Panc1 (cell line): ENCODE measurements at places on chromosomes 16 and 17. TPM values are rescaled to one million over a fixed set of nuclear protein-coding genes. Genes with fewer than 3 reads are reported as not detected.
A peak's percentile ranks its signal among the peaks of the same experiment; 100 is the strongest.

Gene CSH2
- not detected for total RNA-seq

DNA sequence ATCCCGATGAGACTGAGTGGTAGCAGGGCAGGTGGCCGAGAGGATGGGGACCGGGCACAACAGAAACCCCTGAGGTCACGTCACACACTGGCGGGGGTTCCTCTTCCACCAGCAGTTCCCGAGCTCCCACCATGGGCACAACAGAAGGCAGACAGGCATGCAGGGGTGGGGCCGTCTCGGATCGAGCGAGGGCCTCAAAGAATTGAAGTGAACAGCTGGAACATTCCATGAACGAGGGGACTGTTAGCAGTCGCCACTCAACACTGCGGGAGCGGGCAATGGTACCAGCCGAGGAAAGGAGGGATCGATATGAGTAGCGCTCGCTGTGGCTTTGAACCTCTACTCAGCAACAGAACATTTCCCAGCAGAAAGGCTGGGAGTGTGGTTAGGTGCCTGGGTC lies 5.3 kb downstream of the CEP131 start:
- H3K27ac ChIP-seq, result no peak overlapping the region
- DNase-seq, result no peak
- no peaks in the 10 kb centered on the region for H3K27me3 ChIP-seq
- H3K36me3 ChIP-seq, result no peaks in the 10 kb centered on the region

DNA sequence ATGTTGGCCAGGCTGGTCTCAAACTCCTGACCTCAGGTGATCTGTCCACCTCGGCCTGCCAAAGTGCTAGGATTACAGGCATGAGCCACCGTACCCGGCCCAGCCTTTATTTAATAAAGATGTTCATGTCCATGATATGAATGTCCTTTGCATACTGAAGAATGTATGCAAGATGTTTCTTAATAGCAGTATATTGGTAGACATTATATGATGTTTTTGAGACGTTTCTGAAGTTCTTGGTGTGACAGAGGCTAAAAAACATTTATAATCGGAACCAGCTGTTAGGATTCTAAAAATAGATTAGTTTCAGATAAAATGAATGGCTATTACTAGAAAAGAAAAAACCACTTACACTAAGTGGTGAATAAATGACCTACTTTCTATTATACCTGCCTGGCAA lies 11.8 kb downstream of the PDZD9 start:
- no peak for DNase-seq
- H3K4me3 ChIP-seq, result no peak overlapping the region
- no peaks in the 10 kb centered on the region for H3K4me1 ChIP-seq
- no peaks in the 10 kb centered on the region for H3K27me3 ChIP-seq
- peaks cover under 1% of the 10 kb centered on the region; the same call in 1 of the 2 replicates for H3K36me3 ChIP-seq
- no peak overlapping the region for H3K27ac ChIP-seq

- no peaks in the 10 kb centered on the region for H3K27me3 ChIP-seq
- no peaks in the 10 kb centered on the region for H3K36me3 ChIP-seq
- no peak overlapping the region for H3K27ac ChIP-seq
Observed at GRCh38 chr17:2805961-2806360, 9.7 kb downstream of the RAP1GAP2 start.

DNA sequence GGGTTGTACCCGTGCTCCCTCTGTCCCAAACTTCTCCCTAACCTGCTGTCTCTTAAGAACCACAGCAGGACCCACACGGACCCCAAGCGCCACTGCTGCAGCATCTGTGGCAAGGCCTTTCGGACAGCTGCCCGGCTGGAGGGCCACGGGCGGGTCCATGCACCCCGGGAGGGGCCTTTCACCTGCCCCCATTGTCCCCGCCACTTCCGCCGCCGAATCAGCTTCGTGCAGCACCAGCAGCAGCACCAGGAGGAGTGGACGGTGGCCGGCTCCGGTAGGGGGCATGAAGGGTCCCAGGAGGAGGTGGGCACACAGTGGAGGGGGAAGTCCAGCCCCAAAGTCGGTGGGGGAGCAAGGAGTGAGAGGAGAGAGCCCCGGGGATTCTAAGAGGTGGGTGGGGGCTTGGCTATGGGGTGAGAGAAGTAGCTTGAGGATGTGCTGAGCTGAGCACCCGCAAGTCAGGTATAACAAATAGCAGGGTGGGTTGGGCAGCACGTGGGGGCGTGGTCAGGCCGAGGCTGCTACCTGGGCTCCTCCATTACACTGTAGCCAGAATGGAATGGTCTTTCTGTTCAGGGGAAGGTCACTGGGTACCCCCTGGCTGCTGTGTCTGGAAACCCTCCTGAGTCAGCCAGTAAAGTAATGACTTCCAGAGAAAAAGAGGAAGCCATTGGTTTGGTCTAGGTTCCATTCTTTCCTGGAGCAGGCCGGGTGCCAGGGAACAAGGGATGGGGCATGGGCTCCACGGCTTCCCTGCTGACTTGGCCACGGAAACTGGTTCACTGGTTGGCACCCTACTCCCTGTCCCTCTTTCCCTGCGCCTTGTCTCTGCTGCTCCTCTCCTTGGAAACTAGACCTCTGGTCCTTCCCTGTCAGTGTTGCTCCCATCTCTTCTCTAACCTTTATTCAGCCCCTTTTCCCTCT lies 7.1 kb downstream of the PRSS53 start:
- H3K27ac ChIP-seq, result no peak overlapping the region
- no peaks in the 10 kb centered on the region; the same call in 1 of the 2 replicates for H3K4me1 ChIP-seq
- H3K4me3 ChIP-seq, result no peak overlapping the region
- H3K36me3 ChIP-seq, result no peaks in the 10 kb centered on the region; the same call in none of the 2 replicates

DNA sequence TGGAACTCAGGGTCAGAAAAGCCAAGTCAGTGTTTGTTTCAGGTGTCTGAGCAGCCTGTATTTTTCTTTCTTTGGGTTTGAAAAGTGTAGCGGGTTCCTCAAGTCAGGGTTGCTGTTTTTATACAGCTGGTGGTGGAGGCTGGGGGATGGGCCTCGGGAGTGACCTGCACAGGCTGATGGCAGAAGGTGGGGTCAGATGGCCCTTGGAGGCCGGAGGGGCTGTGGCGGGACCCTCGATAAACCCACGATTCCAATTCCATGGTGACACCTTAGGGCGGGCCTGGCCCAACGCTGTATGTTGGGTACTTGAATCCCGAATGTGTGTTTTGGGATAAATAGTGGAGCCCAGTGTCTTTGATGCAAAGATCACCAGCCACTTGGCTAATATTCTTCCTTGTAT lies 28.7 kb downstream of the COX4I1 start:
- no peaks in the 10 kb centered on the region for H3K4me1 ChIP-seq
- H3K27me3 ChIP-seq, result peaks cover 3% of the 10 kb centered on the region; the same call in 1 of the 2 replicates
- H3K27ac ChIP-seq, result no peak overlapping the region
- no peak overlapping the region for H3K4me3 ChIP-seq

GRCh38 chr17:3892095-3892998 lies 506 bp downstream of the CAMKK1 start:
- no peaks in the 10 kb centered on the region; the same call in 1 of the 2 replicates for H3K36me3 ChIP-seq
- H3K27me3 ChIP-seq, result no peaks in the 10 kb centered on the region
- H3K27ac ChIP-seq, result no peak overlapping the region
- DNase-seq, result no peak

DNA sequence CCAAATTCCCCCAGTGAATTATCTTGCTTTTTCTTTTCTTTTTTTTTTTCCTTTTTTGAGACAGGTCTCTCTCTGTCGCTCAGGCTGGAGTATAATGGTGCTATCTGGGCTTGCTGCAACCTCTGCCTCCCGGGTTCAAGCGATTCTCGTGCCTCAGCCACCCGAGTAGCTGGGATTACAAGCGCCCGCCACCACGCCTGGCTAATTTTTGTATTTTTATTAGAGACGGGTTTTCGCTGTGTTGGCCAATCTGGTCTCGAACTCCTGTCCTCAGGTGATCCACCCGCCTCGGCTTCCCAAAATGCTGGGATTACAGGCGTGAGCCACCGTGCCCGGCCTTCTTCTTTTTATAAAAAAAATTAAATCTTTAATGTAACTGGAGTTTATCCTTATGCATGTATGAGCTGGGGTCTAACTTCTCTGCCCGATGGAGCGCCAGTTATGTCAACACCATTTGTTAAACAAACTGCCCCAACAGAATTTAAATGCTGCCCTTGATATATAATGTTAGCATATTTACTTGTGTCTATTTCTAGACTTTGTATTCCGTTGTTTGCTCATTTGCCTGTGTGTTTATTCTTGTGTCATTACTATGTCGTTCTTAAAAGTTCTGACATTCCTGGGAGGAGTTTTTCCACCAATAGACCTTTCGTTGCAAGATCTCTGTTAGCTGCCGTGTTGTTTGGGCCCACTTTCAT lies 535 bp upstream of the AURKB start:
- no peak for DNase-seq
- no peaks in the 10 kb centered on the region for H3K27me3 ChIP-seq
- peaks cover 18% of the 10 kb centered on the region for H3K4me1 ChIP-seq
- peaks cover 4% of the 10 kb centered on the region for H3K36me3 ChIP-seq
- peak overlapping the region; percentile 84 for H3K4me3 ChIP-seq
- peak overlapping the region; percentile 93 for H3K27ac ChIP-seq
